ENCODE measurements at places on chromosomes 4 and X.
A peak's percentile ranks its signal among the peaks of the same experiment; 100 is the strongest.

GRCh38 chr4:114870987-114871386, 242.4 kb downstream of the NDST4 start:
- no peak for DNase-seq

DNA sequence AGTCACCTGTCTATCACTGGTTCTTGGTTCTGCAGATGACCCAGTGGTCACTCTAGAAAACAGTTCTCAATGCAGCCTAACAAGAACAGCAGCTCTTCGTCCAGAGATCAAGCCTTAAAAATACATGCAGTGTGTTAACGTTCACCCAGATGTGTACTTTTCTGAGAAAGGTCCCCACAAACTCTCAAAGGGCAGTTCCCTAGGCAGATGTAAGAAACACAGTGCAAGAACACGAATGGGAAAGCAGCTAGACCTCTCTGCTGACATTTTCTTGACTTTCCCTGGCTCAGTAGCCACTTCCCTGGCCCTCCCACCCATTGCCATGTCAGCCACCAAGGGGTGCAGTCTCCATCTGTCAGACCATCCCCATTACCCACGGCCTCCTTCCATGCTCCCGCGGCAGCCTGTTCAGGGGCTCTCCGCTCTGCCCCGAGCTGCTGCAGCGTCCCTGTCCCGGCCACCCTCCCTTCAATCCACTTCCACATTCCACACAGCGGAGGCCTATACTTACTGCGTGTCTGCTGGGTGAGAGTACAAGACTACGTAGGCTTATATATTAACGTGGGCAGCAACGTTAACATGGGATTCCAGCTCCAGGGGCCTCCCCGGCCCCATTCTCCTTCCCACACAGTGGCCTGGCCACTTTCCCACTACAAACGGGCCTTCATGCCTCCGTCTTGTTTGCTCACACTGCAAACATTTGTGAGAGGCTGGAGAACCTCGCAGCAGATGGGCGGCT, 34.3 kb downstream of the IRF2 start:
- DNase-seq = no peak

GRCh38 chr4:148254621-148255343, 187.4 kb downstream of the NR3C2 start:
- no peak for DNase-seq

GRCh38 chrX:125004799-125005198, 314.9 kb upstream of the TEX13C start:
- no peak for DNase-seq

GRCh38 chr4:41359422-41359775, 102.7 kb downstream of the UCHL1 start:
- DNase-seq = peak; percentile 66

- no peak for DNase-seq
Observed at GRCh38 chrX:120372667-120373370, 10.9 kb downstream of the ATP1B4 start.

- DNase-seq = no peak
Observed at GRCh38 chrX:133514486-133514885, 99.2 kb upstream of the GPC4 start.

- peak; percentile 24 for DNase-seq
Observed at GRCh38 chr4:183636923-183637322, 22.1 kb downstream of the RWDD4 start.

- DNase-seq = no peak
Observed at GRCh38 chrX:69062493-69062892, 102.8 kb downstream of the PJA1 start.

DNA sequence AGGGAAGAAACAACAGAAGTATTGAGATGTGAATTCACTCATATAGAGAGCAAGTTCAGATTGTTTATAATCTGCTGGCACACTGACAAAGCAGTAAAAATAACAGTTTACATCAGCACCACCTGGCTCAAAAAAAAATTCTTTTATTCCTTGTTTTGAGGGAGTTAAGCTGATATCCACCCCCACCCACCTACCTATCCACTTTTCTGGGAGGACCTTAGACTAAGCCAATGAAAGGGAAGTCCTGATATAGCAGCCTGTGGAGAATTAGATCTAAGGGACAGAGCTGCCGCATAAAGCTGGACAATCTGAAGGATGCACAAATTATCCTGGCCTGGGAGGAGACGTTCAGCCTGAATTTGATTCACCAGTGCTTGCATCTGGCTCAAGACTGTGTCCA, 264.5 kb downstream of the RCHY1 start:
- DNase-seq = no peak

GRCh38 chrX:153554519-153555167, 37.2 kb downstream of the ATP2B3 start:
- peak; percentile 60 for DNase-seq

GRCh38 chr4:15690020-15690809, 8.6 kb downstream of the FAM200B start:
- peak; percentile 45 for DNase-seq

GRCh38 chr4:182145334-182145905, 97.8 kb upstream of the TENM3 start:
- DNase-seq = no peak

GRCh38 chr4:86554646-86555045, 39.5 kb upstream of the PTPN13 start:
- no peak for DNase-seq

- DNase-seq = no peak
Observed at GRCh38 chr4:24180586-24180985, 290.7 kb upstream of the PPARGC1A start.

DNA sequence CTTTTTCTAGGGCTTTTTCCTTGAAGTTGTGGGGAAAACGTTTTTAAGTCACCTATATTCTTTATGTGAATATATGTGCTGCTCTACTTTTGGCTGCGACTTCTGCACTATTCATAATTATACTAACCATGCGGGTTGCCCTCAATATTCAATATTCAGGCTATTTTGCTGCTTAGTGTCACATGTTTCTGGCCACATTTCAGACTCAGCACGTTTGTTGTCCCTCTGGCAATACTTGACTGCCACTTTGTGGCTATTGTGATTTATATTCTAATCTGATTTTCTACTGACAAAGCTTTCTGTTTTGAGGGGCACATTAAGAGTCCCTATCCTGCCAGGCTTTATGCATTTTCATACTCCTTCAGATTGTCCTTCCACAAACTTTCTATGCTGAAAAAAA, 63.9 kb upstream of the CT45A1 start:
- no peak for DNase-seq

- no peak for DNase-seq
Observed at GRCh38 chr4:143251779-143252178, 67.1 kb downstream of the USP38 start.

DNA sequence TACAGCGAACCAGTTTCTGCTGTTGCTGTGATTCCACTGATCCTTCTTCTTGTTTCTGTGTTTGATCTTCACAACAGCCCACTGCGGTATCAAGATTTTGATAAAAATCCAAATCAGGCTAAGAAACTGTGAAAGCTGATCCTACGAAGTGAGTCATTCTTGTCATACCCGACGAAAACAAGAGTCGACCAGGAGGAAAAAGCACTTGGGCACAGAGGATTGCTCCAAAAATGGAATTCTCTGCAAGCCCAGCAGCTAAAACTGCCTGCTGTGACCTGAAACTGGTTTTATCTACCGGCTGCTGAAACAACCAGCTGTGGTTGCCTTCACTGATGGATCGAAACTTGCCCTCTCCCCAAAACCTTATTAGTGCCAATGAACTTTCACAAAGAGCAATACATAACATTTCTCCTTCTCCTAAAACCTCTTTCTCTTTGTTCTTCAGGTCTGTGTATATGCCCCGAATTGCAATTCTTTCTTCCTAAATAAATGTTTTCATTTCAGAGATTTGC, 607.0 kb upstream of the PRKX start:
- no peak for DNase-seq

DNA sequence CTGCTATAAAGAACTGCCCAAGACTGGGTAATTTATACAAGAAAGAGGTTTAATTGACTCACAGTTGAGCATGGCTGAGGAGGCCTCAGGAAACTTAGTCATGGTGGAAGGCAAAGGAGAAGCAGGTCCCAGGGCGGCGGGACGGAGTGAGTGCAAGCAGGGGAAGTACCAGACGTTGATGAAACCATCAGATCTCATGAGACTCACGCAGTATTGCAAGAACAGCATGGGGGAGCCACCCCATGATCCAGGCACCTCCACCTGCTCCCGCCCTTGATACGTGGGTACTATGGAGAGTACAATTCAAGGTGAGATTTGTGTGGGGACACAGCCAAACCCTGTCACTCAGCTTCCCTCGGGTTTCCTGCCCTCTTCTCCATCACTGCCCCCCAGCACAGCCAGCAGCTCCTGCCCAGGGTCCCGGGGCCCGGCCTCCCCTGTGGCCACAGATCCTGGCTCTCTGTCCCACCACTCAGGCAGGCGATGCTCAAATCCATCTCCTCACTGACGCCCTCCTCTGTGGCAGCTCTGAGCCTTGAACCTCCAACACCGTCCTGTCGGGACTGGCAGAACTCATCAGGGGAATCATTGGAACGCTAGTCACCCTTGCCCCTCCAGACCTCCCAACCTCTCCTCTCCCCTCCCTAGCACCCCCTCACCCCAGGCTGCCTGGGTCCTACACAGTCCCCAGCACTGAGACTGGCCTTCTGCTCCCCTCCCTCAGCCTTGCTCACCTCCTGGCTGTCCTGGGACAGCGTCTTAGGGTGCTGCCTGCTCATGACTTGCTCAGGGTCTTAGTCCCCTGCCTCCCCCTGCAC, 37.6 kb downstream of the FGFRL1 start:
- DNase-seq = no peak

DNA sequence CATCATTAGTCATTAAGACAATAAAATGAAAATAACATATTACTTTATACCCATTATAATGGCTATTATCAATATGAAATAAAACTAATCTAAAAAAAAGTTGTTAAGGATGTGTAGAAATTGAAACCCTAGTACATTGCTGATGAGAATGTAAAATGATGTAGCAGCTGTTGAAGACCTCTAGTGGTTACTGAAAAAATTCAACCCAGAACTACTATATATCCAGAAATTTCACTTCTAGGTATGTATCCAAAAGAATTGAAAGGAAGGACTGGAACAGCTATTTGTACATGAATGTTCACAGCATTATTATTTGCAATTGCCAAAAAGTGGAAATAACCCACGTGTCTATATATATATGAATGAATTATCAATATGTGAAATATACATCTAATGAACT, 180.3 kb upstream of the KLHL4 start:
- no peak for DNase-seq

GRCh38 chr4:67580577-67580976, 22.1 kb downstream of the STAP1 start:
- no peak for DNase-seq

- no peak for DNase-seq
Observed at GRCh38 chr4:83417566-83417965, 38.1 kb downstream of the HELQ start.

GRCh38 chrX:33726281-33727160, 405.6 kb downstream of the FAM47A start:
- no peak for DNase-seq

- no peak for DNase-seq
Observed at GRCh38 chrX:112760697-112761096, 79.9 kb downstream of the AMOT start.

GRCh38 chrX:137387646-137388045, 178.3 kb upstream of the ZIC3 start:
- DNase-seq = no peak
